Ecto neural progenitor cell (in vitro differentiated cells): ENCODE measurements at places on chromosomes 3 and 15.

DNA sequence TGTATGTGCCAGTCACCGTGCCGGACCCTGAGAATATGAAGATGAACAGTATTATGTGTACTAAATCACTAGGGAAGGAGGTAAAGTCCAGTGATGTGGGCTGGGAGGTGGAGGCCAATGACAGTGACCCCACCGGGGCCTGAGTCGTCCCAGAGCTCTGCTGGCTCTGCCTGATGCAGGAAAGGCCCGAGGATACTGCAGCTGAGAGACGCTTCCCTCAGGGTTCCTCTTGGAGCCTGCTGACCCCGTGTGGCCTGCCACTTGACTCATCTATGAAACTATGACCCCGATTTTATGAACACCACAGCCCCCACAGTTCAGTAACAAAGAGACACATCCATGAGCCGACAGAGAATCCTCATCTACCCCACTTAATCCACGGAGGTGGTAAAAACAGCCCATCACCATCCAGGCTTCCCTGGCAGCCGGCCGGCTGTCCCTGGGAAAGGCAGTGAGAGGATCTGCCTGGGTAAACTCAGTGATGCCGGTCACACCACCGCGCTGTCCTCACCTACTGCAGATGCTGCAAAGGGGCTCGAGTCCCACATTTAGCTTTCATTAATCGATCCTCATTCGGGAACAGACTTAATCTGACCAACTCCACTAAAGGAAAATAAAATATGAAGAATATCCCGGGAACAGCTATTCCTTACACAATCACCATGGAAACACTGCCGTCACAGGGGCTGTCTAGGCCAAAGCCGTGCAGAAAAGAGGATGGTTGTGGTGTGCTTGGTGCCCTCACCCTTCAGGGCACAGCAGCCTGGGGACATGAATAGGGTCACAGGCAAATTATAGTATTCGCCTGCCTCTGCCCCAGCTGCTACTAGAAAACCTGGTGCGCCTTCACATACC lies 82.9 kb downstream of the ARRDC4 start:
- DNase-seq, result no peak

GRCh38 chr3:194300382-194300758 lies 50.8 kb downstream of the CPN2 start:
- DNase-seq, result peak; percentile 84

DNA sequence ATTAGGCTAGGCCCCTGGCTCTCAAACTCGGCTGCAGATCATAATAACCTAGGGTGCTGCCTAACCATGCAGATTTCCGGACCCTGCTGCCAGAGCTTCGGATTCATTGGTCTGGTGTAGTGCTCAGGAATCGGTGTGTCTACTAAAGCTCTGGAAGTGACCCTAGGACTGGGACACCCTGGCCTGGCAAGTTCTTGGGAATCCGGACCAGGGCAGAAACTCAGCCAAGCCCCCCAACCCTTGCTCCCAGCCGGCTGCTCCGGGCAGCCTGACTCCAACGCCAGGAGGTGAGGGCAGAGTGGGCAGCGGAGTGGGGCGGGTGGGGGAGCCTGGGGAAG lies 23.0 kb downstream of the IGDCC3 start:
- no peak for DNase-seq

DNA sequence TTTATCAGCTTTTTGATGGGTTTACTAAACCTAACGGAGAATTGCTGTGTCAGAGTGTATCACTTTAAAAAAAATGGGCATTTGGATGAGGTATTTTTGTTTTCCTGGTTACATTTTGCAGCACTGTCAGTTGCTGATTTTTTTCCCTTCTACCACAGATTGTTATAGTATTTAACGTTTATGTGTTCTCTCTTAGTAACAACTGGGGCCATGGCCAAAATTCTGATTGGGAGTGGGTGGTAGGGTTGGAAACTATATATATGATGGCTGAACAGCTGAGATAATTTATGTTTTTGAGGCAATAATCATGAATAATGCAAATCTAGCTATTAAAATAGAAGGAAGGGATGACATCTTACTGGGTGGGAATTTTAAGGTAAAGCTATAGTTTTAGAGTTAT lies 229.4 kb upstream of the SUCLG2 start:
- DNase-seq, result no peak

GRCh38 chr3:129442947-129443346 lies 2.9 kb downstream of the IFT122 start:
- DNase-seq, result no peak

- no peak for DNase-seq
Observed at GRCh38 chr3:14769544-14770325, 49.0 kb upstream of the FGD5 start.

GRCh38 chr15:28130651-28131050 lies 31.5 kb upstream of the OCA2 start:
- DNase-seq, result no peak

- no peak for DNase-seq
Observed at GRCh38 chr3:153145454-153145853, 16.6 kb upstream of the RAP2B start.

DNA sequence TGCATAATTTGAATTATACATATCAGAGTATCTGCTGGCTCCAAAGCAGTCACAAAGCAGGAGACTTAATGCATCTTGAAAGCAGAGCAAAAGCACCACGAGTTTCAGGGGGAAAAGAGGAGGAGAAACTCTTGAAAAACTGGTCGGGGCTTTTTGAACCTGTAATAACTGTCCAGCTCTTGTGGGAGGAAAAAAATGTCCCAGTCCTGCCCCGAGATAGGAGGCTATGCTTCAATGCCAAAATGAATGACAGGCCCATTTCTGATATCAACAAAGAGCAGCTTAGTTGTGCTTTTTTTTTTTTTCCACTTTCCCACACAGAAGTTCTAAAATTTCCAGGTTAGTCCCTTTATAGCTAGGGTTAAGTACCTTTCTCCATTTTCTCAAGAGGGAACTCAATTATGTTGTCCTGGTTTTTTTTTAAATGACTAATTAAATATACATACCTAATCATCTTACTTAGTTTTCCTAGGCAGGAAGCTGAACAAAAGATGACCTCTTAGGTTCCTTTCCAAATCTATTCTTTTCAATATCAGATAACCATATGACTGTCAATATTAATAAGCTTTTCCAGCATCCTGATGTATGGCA lies 120.2 kb downstream of the TFDP2 start:
- DNase-seq, result no peak

- DNase-seq, result peak; percentile 46
Observed at GRCh38 chr3:94524102-94524919, 461.4 kb downstream of the NSUN3 start.

GRCh38 chr15:92638291-92638708 lies 17.3 kb downstream of the FAM174B start:
- no peak for DNase-seq

DNA sequence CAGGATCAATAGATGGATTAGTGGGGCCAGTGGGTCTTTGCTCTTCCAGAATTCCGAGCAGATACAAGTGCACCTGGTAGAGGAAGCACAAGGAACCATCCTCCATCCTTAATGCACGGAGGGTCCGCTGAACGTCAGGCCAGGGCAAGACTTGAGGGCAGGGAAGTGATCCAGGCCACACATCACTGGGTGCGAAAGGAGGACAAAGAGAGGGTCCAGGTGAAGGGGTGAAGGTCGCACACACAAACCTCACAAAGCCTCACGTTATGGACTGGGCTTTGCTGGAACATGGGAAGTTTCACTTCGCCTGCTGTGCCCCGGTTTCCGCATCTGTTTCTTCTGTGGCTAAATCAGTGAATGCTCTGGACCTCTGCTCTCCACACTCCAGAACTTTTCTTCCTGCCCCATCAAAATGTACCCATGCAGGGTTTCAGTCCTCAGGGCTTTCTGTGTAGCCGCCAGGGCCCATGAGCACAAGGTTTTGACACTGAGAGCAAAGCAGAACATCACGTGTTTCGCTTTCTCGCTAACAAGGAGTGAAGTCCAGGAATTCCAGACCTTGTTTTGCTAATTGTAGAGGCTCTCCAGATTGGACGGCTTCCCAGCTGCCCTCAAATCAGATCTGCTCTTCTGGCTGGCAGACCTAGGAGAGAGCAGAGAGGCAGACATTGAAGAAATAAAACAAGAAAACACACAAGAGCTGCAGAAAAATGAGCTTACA lies 56.3 kb downstream of the KLF15 start:
- DNase-seq, result no peak

DNA sequence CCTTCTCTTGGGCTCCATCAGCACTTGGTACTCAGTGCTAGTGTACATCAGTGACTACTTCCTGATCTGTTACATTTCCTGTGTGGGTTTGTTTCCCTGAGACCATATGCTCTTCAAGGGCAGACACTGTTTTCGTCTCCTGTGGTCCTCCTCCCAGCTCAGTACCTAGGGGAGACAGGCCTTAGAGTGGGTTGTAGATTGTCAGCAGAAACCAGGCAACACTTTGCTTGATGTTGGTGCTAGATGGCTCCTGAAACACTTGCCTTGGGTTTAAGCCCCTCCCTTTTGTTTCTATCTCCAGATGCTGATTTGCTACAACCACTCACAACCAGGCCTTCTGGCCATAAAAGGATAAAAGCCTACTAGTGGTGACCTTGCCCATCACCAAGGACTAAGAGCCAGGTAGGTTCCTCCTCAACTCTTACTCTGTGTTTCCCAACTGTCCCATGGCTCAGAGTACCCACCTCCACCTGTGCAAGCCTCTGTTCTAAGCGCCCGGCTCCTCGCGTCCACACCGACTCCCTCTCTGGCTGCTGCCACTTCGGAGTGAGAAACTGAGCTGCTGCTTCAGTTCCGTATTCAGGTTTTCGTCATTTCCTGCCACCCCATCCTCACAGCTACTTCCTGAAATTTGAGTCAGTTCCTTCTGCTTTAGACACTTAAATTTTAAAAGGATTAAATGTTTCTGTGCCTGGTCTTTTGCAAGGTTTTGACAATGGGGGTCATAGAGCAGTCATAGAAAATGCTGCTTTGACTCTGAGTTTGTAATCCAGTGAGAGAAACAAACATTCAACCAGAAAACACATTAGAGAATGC lies at the start of gene HCLS1:
TSS of gene HCLS1 (minus strand) at position 548 of the 816 bp plus-strand sequence. CDS start 2,556 bp downstream, outside the sequence.
- no peak for DNase-seq

DNA sequence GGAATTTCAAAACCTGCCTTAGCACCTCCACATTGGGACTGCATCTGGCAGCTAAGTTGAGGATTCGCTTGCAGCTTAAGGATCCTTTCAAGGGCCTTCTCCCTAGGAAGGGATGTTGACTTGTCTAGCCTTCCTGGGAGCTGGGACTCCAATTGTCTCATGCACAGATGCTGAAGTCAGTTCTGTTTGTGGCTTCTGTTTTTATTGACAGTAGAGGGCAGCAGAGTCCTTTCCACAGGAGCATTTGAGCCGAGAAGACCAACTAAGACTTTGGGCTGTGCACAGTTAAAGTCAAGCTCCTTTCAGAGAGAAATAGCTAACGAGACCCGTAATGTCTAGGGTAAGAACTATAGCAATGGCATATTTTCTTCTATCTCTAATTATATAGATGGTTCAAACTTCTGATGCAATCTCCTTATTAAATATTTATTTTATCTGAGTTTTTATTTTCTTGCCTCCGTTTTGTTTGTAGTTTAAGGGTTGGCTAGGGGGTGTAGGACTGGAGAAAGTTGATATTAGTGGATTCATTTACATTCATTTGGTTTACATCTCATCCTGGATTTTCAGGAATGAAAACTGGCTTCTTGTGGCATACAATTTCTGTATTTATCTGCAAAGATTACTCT lies 59.7 kb upstream of the KBTBD8 start:
- DNase-seq, result peak; percentile 59

DNA sequence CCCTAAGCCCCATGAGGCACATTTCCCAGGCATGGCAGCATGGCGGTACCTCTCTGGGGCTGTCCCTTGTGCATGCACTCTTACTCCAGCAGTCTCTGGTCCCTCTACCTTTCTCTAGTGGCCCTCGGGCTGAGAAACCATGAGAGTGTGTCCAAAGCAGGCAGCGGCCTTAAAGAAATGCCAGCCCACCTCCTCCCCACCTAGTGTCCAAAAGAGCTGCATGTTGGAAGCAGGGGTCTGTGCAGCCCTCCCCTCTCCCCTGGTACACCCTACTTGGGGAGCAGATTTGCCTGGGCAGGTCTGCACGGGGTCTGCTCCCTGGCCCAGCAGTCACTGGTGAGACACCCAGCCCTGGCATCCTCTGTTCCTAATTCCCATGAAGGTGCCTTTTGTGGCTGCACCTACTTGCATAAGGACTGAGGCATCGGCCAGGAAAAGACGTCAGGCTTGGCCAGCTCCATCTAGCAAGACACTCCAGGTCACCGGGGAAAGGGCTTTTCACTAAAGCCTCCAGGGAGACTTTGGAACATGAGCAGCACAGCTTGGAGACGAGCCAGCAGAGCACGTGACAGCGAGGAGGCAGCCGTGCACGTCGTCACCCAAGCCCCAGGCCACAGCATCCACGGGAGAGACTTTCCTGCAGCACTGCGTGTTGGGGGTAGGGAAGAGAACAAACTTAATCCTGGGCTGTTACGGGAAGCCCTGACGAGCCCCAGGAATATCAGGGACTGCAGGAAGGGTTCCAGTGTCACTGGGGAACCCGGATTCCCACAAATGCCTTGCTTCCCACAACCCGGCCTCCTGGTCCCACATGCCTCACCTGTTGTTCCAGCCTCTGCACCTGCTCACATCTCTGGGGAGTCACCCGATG lies 38.8 kb downstream of the TM2D3 start:
- no peak for DNase-seq

DNA sequence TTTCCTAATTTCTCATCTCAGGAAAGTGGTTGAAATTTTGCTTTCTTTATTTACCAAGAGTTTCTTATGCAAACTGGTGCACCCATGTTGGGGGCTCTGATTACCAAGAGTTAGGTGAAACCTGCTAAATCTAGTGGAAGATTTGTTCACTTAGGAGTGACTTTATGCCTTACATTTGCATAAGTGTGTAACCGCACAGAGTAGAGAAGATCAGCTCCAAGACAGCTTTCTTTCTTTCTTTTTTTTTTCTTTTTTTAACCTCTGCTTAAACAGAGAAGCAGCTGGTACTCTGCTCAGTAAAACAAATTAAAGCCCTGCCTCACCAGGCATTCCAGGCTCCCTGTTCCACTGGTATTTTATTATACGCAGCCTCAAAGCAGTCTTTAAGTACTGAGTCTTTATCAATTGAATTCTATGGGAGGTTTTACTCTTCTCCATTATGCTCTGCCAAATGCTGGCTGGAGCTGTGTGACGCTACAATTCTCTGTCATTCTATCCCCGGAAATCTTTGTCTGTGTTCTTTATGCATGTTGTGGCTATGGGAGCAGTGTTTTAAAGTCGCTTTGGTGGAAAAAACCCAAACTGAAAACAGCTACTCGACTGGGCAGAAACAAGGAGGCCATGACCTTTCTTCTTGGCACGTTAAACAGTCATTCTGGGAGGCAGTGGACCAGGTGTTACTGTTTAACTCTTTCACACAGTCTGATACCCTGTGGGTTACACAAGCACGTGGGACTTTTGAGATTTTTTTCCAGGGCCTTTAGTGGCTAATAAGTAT lies 55.2 kb upstream of the GBE1 start:
- DNase-seq, result peak; percentile 48

DNA sequence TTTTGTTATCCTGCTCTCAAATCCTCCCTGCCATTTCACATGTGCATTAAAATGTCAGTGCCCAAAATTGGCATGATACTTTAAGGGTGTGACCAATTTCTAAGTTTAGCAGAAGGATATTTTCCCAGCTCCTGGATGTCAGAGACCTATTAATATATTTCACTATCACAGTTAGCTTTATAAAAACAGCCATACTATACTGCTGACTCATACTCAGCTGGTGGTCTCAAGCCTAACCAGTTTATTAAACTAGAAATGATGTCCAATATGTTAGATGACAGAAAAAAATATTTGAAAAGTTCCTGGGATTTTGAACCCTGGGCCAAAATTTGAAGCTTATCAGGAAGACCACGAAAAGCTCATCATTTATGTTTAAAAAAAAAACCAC lies 60.9 kb upstream of the ZNF280D start:
- no peak for DNase-seq
